ENCODE measurements at places on chromosomes 7 and 10.

DNA sequence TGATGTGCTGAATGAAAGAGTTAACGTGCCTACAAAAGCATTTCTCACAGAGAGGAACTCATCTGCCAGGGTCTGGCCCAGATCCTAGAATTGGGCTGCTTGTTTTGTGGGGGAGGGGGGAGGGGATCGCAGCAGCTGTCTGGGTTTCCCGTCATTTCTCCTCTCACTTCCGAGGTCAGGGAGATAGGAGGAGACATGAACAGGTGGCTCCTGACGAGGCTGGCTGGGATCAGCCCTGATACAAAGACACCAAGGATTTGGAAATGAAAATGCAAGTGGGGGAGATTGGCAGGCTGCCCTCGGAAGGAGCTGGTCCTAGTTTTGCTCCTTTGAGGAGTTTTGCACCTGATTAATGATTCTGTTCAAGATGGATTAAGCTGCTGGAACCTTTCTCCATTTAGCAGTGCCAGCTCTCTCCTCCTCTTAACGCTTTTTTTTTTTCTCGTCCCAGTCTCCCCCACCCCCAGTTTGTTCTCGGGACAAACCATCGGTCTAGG is 86.8 kb upstream of the KMT2C start:
- DNase-seq: no peak

DNA sequence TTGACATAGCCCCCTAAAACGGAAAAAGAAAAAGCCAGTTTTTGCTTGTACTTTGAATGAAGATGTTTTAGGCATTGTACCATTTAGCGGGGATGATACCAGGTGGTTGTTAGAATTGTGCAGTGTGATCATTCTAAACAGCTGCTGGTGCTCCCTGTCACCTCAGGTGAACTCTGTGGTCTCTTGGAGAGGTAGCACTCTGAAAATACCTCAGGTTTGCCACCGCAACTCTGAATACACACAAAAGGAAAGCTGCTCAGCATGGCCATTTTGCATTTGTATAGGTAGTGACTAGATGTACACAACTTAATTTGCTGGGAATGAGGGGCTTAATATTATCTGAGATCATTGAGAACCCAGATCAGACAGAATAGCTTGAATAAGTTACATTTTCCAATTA is 52.6 kb downstream of the PLEKHA8 start:
- no peak for DNase-seq

- no peak for DNase-seq
Measured at GRCh38 chr7:140876519-140877248, 48.0 kb downstream of the BRAF start.

DNA sequence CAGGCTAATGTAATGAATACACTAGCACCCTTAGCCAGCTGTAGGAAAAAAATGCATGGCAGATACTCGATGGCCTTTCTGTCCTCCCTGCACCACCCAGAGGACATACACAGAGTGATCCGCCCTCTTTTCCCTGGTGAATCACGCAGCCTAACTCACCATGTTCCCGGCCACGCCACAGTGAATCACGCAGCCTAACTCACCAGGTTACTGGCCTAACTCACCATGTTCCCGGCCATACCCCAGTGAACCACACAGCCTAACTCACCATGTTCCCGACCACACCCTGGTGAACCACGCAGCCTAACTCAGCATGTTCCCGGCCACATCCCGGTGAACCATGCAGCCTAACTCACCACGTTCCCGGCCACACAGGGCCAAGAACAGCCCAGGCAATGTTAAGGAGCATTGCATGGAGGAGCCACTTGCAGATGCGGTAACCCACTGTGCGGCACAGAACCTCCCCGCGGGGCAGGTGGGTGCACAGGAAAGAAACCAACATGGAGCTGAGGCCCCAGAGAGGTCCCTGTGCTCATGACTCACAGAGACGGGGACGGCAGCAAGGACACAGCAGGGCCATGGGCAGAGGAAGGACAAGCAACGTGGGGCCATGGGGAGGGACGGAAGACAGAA is 508.5 kb downstream of the DNAJB6 start:
- DNase-seq: no peak

- no peak for DNase-seq
Measured at GRCh38 chr7:137304165-137304564, 39.4 kb downstream of the PTN start.

DNA sequence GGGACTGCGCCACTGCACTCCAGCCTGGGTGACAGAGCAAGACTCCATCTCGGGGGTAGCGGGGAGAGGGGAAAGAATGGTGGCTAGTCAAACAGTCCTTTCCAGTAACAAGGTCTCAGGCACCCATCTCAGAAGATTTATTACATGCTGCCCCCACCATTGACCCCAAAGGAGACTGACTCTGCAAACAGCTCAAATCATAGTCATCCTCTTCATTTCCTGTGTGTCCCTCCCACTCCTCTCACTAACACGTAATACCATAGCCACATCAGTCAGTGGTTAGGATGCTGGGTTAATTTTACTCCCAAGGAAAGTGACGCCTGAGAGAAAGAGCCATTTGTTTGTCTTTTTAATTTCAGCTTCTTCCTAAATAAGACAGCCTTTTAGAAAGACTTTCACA is 56.6 kb upstream of the BET1 start:
- DNase-seq: no peak

DNA sequence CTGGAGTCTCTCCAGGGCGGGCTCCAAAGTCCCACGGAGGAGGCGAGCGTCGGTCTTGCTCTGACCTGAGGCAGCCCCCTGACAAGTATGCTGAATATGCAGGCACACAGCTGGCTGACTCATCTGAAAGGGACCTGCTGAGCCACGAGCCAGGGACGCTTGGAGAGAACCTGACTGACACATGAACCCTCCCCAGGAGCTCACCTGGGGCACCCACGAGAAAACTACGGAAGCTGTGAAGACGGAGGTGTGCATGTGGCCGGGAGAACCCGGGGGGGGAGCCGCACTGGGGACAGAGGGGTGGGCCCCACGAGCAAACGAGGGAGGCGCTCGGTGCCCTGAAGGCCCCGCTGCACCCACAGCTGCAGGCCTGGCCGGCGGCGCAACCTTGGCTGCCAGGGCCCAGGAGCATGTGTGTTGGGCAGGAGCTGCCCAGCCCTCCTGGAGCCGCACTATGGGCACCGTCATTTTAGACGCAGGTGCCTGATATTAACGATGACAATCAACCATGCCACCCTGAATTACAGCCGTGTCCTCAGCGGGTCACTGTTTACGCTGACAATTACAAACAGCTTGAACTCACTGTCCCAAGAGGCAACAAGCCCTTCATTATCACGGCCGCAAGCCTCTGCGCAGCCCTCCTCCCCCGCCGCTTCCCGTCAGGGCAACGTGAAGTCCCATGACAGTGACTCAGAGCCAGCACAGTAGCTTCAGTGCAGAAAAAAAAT is 64.7 kb downstream of the DIP2C start:
- DNase-seq: no peak

Data from endothelial cell (in vitro differentiated cells).